ENCODE measurements at places on chromosomes 11 and 22.

DNA sequence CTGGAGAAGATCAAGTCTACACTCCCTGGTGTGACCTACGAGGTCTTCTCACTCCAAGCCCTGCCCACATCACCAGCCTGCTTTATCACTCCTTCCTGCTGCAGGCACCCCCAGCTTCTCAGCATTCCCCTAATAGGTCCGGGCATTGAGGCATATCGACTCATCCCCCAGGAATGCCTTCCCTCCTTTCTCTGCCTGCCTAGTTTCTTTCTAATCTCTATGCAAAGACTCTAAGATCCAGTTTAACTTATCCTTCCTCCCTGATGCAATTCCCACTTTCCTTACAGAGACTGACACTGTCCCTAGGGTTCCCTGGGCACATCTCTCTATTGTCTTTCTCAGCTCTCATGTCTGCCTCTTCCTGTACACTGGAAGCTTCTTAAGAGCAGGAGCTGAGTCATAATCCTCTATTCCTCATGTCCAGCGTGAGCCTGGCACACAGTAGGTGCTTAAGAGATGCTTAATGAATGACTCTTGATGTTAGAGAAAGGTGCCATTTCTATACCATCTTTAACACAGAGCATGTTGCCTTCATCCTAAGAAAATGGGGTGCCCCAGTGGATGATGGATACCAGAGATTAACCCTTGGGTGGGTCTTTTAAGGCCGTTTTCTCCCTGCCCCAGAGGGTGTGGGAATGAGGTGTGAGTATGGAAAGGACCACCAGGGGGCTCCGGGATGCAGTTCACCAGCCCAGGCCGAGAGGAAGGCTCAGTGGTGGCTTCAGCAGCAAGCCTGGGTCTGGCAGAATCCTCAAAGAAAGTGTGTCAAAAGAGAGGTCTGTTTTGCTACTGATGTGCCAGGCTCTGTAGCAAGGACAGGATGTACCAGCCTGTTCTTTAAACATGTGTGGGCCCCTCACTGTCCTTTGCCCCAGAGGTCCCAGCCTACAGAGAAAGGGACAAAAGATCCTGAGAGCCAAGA is 34.7 kb downstream of the PARVA start:
- peak; percentile 78 for ATAC-seq

DNA sequence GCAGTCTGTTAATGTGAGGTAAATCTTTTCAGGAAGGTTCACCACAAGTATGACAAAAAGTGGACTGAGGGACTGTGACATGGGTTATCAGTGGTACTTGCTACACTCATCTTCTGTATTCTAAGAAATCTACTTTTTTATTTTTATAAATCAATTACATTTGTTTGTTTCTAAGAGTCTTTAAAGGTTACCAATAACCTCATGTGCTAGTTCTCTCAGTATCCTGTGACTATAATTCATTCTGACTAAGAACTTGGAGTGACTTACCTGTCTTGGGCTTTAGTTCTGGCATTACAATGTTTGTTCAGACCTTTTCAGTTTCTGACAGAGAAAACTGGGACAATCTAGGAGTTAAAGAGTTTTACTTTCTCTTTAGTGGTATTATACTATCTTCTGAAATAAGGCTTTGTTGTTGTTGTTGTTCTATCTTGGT is 108.4 kb downstream of the PDE3B start:
- ATAC-seq = no peak

- no peak for ATAC-seq
Observed at GRCh38 chr22:17569971-17570511, 6.7 kb downstream of the SLC25A18 start.

DNA sequence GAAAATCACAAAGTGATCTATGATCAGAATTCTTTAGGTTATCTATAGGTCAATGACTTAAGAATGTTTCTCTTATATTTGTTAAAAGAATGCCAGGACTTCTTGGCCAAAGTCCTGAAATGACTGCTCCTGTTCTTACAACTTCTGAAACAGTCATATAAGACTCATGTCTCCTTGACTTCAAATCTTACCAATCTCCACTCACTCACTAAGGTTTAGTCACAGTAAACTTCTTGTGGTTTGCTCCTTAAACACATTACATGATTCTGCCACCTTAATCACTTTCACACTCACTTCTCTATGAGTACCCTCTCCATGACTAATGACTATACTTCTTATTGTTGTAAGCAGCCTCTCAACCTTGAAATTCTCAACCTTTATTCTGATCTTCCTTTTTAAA is 648.7 kb upstream of the CCDC179 start:
- ATAC-seq = no peak

DNA sequence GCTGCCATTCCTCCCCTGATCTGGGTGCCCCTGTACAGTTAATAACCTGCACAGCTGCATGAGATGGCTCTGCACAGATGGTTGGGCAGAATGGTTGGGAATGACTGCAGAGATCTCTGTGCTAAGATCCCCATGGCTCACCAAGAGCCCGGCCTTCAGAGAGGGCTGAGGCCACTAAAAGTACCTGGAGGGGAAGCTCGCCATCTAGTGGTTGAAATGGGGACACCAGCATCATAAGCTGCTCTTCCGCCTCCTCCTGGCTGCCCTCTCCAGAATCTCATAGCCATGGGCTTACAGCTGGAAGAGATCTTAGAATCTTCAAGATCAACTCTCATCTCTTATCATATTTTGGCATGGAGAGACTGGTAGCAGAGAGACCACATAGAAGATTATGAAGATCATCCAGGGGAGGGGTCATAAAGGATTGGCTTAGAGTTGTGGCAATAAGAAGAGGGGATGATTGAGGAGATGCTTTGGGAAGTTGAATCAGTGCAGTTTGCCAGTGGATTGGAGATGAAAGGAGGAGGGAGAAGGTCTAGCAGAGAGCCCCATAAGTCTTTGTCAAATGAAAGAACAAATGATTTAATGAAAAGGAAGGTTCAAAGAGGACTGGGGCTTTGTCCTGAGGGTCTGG is 22.0 kb upstream of the TLCD5 start:
- ATAC-seq = peak; percentile 78

- ATAC-seq = no peak
Observed at GRCh38 chr22:39123751-39124581, 26.9 kb downstream of the APOBEC3H start.

GRCh38 chr22:21766691-21767462 is 31.3 kb upstream of the YPEL1 start:
- ATAC-seq = no peak

GRCh38 chr22:46069521-46070214 is 80.7 kb upstream of the PPARA start:
- peak; percentile 48 for ATAC-seq

DNA sequence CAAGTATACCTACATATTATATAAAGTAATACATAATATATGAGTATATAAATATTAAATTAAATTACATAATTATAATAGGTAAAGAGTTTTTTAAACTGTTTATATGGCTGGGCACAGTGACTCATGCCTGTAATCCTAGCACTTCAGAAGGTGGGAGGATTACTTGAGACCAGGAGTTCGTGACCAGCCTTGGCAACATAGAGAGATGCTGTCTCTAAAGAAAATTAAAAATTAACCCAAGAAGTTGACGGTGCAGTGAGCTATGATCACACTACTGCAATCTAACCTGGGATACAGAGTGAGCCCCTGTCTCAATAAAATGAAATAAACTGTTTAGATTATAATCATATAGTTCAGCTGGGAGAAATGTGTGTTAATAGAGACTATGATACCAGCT is 363.0 kb downstream of the DDX10 start:
- no peak for ATAC-seq

GRCh38 chr22:25843660-25844405 is 101.8 kb downstream of the MYO18B start:
- no peak for ATAC-seq

GRCh38 chr11:119120639-119121007 is 757 bp upstream of the HINFP start:
- ATAC-seq = no peak

DNA sequence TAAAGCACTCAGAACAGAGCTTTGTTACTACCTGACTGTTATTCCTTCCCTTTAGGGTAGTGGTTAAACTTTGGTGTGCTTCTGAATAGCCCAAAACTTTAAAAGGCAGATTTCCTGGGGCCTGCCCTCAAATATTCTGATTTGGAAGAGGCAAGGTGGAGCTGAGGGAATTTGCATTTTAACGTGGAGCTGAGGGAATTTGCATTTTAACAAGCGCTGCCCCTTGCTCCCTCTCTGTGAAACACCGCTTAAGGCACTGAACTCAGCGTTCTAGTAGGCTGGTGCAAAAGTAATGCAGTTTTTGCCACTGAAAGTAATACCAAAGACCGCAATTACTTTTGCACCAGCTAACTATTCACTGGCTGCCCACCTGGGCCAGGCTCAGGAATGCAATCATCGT is 35.0 kb downstream of the TPST2 start:
- ATAC-seq = no peak

DNA sequence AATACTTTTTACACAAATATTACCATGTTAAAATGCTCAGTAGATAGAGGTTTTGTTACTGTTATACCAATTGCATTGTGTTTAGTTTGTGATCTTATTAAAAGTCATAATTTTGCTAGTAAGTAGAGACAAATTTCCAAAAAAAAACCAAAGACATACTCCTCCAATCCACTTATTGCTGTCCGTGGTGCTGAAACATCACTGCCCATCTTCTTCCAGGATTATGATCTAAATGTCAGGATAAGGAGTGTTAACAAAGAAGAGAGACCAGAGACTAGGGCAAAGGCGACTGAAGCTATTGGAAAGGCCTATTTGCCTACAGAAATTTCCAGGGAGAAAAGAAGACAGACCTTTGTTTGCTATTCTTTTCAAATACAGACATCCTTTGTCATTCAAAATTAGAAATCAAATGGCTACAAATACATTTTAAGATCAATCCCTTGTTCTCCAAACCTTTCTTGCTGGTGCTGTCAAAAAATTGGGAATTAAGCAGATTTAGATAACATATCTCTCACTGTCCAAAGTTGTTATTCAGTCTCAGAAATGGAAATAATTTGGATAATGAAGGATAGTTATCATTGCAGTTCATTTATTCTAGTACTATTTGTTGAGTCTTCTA is 199.7 kb downstream of the C11orf91 start:
- ATAC-seq = no peak

DNA sequence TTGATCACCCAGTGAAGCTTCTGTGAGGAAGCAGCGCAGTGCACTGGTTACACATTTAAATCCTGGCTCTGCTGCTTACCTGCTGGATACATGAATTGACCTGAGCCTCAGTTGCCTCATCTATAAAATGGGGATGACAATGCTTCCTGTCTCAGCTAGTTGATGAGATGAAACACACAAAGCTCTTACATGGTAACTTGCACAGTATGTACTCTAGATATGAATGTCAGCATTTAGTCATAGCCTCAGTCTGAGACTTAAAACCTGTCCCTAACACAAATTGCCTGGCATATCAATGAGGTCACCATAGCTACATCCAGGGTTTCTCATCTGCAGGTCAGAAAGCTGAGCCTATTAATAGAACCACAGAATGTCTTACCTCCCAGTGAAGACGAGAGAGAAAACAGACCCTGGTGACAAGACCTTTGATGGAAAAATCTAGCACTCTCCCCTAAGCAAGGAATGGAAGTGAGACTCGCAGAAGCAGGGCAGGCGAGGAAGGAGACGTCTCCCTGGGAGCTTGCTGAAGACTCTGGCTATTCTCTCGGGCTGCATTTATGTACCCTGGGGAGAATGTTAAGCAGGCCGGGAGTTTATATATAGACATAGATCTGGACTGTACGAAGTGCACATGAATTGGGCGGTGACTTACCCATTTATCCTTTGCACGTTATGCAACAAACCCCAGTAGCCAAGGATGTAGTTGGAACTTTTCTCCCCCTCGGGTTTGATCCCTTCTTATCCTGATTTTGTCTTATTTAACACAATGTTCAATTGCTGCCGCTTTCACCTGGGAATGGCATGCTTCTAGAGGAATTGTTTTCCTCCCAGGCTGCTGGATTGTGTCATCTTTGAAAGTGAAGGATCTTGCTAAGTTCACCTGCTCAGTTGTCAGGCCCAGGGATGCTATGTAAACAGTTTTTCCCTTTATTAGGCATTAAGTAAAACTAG is 18.0 kb downstream of the SDHAF2 start:
- ATAC-seq = peak; percentile 26

DNA sequence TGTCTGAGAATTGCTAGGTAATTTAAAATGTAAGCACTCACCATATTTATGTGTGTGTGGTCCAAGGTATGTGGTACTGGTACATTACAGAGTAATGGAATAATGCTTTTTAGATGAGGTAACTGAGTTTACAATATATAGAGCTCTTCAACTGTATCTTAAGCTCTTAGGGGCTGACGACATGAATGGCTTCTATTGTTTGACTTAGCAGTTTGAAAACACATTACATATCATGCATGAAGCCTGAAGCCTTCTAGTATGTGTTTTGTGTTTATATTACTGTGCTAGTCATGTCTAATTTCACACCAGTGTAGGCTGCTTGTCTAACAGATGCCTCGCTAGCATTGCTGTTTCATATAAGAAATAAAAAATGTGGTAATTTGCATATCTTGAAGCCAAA is 37.2 kb downstream of the GAS2 start:
- no peak for ATAC-seq
